ENCODE measurements at places on chromosomes 12 and 14.

DNA sequence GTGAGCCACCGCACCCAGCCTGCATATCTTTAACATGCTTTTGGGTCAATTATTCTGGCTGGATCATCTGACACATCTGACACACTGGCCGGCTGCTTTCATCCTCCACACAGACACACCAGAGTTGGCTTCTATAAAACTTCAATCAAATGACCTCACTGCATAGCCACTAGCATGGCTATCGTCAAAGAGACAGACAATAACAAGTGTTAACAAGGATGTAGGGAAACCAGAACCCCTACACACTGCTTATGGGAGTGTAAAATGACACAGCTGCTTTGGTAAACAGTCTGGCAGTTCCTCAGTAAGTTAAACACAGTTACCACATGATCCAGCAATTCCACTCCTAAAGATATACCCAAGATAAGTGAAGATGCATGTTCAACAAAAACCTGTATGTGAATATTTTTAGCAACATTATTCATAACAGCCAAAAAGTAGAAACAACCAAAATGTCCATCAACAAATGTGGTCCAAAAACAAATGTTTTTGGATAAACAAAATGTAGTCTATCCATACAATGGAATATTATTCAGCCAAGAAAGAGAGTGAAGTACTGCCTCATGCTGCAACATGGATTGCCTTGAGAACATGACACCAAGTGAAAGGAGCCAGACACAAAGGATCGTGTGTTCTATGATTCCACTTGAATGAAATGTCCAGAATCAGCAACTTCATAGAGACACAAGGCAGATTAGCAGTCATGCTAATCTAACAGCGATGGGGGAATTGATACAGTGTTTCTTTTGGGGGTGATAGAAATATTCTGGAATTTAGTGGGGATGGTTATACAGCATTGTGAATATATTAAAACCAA lies 10.1 kb downstream of the KDM2B start:
- DNase-seq = no peak

DNA sequence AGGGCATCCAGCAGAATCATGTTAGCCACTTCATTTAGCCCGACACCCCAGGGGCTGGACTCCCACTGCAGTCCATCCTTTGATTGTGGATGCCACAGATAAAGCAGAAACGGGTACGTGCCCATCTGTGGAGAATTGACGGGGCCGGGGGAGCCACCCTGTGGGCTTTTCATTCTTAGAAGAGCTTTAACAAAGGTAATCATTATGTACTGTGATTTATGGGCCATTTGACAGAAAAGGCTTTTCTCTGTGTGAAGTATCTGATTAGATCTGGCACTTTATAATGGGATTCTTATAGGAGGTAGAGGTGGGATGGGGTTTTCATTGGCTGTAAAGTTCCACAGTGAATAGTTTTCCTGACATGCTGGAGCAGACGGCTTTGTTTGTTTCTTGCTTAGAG lies 40.4 kb downstream of the AACS start:
- DNase-seq = no peak

GRCh38 chr12:132166093-132166492 lies 21.8 kb downstream of the NOC4L start:
- DNase-seq = no peak

- no peak for DNase-seq
These were observed 10.3 kb upstream of the PGAM5 start for GRCh38 chr12:132700212-132700822.

GRCh38 chr14:55062517-55063351 lies 11.3 kb downstream of the MAPK1IP1L start:
- no peak for DNase-seq

GRCh38 chr12:62629971-62630739 lies 163.5 kb downstream of the MON2 start:
- no peak for DNase-seq

DNA sequence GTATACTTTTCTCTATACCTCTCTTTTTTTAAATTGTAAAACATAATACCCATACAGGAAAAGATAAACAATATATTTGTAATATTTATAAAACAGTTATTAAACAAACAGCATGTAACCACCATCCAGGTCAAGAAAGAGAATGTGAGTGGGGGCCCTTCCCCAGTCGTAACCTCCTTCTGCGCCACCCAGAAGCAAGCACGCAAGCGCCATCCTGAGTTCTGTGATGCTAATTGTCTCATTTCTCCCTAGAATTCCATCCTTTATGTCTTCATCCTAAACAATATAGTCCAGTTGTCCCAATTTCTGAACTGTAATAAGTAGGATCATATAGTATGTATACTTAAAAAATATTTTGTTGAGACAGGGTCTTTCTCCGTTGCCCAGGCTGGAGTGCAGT lies 129.5 kb downstream of the EXOC5 start:
- no peak for DNase-seq
